Stimulated activated CD8-positive, alpha-beta memory T cell treated with anti-CD3 and anti-CD28 coated beads, Interleukin-15, amount 100 ng/mL, for 1 hour (primary cell): ENCODE measurements at places on chromosomes 5 and 9.
A peak's percentile ranks its signal among the peaks of the same experiment; 100 is the strongest.

DNA sequence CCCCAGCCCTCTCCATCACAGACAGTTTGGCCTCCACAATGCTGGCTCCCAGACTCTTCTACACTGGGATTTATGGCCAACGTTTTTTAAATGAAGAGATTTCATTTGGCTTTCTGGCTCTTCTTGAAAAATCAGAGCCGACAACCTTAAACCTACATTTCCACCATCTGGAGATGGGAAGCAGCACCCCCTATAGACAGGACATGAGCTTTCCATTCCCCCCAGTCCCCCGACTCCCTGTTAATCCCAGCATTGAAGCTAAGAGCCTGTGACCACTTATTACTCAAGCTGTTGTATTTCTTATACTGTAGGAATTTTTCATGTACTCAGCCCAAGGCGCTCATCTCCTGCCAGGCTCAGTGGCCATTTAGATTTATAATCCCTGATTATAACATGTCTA, 34.0 kb upstream of the AFAP1L1 start:
- DNase-seq = no peak

GRCh38 chr5:141512911-141513626, 24.2 kb downstream of the PCDHGC5 start:
- DNase-seq = no peak

- DNase-seq = no peak
Observed at GRCh38 chr9:88782931-88783710, 208.1 kb upstream of the S1PR3 start.

GRCh38 chr5:88875341-88876234, 7.4 kb downstream of the MEF2C start:
- DNase-seq = no peak

DNA sequence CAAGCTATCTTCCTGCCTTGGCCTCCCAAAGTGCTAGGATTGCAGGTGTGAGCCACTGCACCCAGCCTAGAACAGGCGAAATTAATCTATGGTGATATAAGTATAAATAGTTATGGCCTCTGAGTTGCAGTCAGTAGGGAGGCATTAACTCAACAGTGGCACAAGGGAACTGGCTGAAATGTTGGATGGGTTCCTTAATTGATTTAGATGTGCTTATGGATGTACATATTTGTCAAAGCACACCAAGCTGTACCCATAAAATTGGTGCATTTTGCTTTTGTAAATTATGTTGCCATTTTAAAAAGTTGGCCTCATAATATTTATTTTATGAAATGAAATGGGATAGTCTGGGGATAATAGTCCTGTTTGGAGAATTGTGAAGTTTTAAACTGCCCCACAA, 36.8 kb upstream of the GLIPR2 start:
- no peak for DNase-seq

GRCh38 chr9:34059281-34059680, 10.6 kb upstream of the UBAP2 start:
- no peak for DNase-seq

GRCh38 chr9:94017939-94018531, 62.9 kb upstream of the BARX1 start:
- DNase-seq = no peak

GRCh38 chr5:57102905-57103255, 71.0 kb upstream of the GPBP1 start:
- no peak for DNase-seq

- DNase-seq = no peak
Observed at GRCh38 chr5:179867079-179867465, 8.5 kb upstream of the MRNIP start.

- no peak for DNase-seq
Observed at GRCh38 chr5:16740811-16741392, 124.1 kb upstream of the RETREG1 start.

- no peak for DNase-seq
Observed at GRCh38 chr9:106962615-106963363, 99.8 kb downstream of the ZNF462 start.

DNA sequence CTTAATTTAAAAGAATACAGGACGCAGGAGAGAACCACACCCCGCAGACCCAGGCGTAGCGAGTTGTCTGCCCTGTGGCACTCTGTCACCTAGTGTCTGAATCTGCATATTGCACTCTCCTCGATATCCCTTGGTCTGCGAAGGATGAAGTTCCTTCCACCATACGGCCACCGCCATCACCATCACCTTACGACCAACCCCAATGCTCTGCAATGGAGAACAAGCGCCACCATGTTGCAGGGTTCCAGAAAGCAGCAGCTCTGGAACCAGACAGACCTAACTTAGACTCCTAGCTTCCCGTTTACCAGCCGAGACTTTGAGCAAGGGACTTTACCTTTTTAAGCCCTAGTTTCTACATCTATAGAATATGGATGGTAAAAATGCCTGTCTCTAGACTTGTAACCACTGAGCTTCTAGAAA, 77.4 kb upstream of the DMRT1 start:
- DNase-seq = peak; percentile 6

GRCh38 chr9:79257790-79258351, 313.9 kb upstream of the TLE4 start:
- DNase-seq = no peak

GRCh38 chr9:81589819-81590218, 99.5 kb downstream of the TLE1 start:
- DNase-seq = no peak

DNA sequence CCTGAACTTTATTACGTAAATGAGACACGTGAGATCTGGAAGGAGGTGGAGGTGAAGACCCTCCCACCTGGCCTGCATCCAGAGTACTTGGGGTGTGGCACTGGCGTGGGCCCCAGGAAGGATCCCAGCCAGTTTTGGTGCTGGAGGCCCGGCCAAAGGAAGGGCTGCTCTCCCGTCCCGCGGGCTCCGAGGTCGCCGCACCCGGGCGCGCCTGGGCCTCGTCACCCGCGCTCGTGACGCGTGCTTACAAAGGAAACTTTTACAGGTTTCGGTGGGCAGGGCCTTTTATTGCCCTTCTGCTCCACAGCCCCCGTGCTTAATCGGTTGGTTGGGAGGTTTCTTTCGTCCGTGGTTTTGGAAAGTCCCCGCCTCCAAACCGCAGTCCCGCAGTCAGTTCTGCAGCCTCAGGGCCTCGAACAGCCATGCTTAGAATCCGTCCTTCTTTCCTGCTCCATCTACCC, 29.2 kb downstream of the CDKN2A start:
- peak; percentile 20 for DNase-seq

DNA sequence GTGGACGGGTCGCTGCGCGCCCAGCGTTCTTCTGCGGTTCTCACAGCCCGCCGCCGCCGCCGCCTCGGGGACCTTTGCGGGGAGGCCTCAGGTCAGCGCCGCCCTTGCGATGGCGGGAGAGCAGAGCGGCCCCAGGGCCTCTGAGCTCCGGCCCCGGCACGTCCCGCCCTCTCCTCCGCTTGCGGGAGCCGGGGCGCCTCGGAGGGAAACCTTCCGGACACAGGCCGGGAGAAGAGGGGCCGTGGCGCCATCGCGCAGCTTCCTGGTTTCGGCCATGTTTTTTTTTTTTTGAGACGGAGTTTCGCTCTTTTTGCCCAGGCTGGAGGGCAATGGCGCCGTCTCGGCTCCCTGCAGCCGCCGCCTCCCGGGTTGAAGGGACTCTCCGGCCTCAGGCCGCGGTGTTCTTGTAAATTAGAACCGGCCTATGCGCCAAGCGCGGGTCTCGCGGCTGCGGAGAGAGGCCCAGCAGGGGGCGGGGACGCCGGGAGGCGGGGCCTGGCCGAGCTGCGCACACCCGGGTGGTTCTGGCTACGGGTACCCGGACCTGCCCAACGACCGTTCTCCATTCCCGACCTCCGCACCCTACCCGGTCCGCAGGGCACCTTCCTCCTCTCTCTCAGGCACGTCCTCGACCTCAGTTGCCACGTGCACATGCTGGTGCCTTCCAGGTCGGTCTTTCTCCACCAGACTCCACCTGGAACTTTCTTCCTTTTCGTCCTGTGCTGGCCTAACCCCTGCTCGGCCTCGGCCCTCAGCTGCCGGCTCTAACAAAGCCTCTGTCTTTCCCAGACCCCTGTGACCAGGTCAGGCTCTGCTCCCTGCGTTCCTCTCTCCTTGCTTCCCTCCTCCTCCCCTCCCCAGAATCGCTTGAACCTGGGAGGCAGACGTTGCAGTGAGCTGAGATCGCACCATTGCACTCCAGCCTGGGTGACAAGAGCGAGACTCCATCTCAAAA, 28.8 kb upstream of the MGAT1 start:
- DNase-seq = peak; percentile 54

DNA sequence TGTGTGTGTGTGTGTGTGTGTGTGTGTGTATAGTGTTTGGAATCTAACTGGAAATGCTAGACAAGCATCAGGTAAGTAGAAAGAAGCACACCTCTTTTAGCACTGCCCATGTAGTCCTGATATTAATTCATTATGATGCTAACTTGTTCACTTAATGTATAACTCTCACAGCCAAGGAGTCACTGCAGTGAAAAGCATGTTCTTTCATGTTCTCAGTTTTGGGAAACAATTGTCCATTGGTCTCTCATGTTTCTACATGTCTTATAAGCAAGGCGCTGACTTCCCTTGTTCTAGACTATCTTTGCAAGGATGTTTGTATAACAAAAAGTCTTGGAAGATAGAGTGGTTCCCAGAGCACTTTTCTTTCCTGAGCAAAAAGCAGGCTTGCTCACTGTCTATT, 148.8 kb upstream of the TNPO1 start:
- no peak for DNase-seq

- no peak for DNase-seq
Observed at GRCh38 chr5:32083981-32084430, 90.1 kb downstream of the GOLPH3 start.

DNA sequence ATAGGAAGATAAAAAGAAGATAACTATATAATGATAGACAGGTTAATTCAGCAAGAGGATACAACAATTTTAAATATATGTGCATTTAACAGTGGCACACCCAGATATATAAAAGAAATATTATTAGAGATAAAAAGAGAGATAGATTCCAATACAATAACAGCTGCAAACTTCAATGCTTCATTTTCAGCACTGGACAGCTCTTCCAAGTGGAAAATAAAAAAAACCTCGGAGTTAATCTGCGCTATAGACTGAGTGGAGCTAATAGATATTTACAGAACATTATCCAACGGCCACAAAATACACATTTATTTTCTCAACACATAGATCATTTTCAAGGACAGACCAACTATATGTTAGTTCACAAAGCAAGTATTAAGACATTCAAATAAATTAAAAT, 1229.5 kb upstream of the CDH6 start:
- no peak for DNase-seq

DNA sequence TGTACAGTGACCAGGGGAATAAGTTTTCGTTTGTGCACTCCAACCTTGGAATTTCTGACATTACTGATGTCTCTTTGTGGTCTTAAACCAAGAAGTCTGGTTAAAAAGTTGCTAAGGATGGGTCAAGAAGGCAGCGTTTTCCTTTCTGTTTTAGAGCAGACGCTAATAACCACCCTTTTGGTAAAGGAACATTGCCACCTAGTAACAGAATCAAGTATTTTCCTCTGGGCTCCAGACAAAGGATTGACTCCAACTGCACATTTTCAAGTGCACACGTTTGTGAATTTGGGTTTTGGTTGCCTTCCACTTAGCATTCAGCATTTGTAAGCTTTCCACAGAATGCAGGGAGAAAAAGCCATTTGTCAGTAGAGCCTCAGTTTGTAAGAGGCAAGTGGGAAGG, 22.2 kb upstream of the CEP78 start:
- DNase-seq = no peak

DNA sequence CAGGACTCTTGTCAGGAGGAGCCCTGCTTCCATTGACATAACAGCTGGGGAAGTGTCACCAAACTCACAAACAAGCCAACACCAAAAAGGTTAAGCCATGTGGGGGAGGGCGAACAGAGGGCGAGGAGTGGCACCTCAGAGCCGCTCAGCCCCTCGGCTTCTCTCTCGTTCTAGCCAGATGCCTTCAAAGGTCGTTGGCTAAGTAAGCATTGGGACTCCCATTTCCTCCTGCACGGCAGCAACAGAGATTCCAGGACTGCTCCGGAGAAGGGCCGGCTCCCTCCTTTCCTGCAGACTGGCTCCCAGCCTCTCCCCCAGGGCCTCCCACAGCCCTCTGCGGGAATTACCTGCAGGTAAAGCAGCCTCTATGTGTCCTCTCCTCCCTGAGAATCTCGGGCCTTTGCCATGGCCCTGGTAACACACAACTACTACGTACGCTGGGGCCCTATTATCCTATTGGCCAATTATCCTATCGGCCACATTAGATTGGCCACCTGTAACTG, 52.1 kb upstream of the RNU6ATAC start:
- no peak for DNase-seq

DNA sequence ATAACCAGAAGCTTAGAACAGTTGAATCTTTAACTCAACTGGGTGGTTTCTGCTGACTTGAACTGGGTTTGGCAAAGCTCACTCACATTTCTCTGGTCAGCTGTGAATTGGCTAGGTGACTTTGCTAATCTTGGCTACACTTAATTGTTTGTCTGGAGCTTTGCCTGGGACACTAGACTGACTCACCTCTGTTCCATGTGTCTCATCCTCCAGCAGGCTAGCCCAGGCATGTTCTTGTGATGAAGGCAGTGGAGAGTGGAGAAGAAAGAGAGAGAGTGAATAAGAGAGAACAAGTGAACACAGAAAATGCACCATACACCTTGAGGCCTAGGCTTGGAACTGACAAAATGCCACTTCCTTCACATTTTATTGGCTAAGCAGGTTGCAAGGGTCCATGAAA, 32.6 kb downstream of the SPATA31D1 start:
- no peak for DNase-seq

GRCh38 chr5:88769165-88769564, 113.8 kb downstream of the MEF2C start:
- DNase-seq = no peak

GRCh38 chr9:121720311-121721057, 69.0 kb downstream of the DAB2IP start:
- no peak for DNase-seq

DNA sequence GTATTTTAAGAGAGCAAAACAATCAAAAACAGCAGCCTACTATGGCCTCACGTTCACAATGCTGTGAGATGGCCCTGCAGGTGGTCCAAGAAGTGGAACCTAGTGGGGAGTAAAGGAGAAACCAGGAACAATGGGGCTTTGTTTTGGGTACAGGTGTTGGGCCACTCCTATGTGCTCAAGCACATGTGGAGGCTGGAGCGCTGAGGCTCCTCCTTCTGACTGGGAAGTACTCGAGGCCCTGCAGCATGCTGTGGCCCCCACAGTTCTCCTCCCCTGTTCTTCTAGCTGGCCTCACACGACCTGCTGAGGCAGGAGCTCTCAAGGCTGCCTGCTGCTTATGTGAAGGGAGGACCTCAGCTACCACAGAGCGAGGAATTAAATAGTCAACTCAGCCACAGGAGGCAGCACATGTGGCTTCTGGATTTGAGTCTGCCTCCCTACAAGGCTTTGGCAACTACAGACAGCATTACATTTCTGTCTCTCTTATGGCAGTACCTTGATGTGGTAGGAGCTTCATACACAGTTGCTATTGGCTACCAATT, 482.3 kb downstream of the SPOCK1 start:
- no peak for DNase-seq
